Sigmoid colon (tissue), 7 donors: ENCODE measurements at places on chromosomes 6 and 20. TPM values are rescaled to one million over a fixed set of nuclear protein-coding genes. Genes with fewer than 3 reads are reported as not detected.

DNA sequence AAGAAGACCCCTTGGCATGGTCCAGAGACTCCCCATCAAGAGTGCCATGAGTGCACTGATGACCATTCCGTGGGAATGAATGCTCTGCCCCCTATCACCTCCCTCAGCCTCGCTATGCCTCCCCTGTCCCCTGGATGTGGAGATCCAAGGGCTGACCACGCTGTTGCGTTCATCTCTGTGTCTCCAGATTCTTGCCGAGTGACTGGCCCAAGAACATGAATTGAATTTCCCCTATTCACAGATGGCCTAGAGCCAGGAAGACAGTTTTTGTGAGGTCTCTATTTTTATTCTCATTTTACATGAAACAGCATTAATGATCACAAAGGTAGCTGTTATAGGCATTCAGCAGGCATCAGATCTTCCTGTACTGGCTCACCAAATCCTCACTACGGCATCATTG, 33.6 kb downstream of the MAFB start:
- H3K4me3 ChIP-seq, result no peak overlapping the region
- no peaks in the 10 kb centered on the region for H3K27me3 ChIP-seq
- no peak overlapping the region for H3K27ac ChIP-seq
- H3K36me3 ChIP-seq, result no peaks in the 10 kb centered on the region
- no peaks in the 10 kb centered on the region for H3K4me1 ChIP-seq
- DNase-seq, result no peak

GRCh38 chr6:32047855-32048766, 9.9 kb downstream of the CYP21A2 start:
- H3K4me3 ChIP-seq, result no peak overlapping the region
- peak; percentile 89 for DNase-seq
- no peaks in the 10 kb centered on the region for H3K36me3 ChIP-seq
- H3K4me1 ChIP-seq, result no peaks in the 10 kb centered on the region

GRCh38 chr20:34377072-34377847, 14.2 kb downstream of the ITCH start:
- H3K4me3 ChIP-seq, result no peak overlapping the region
- peaks cover 17% of the 10 kb centered on the region for H3K4me1 ChIP-seq
- H3K36me3 ChIP-seq, result peaks cover 9% of the 10 kb centered on the region

DNA sequence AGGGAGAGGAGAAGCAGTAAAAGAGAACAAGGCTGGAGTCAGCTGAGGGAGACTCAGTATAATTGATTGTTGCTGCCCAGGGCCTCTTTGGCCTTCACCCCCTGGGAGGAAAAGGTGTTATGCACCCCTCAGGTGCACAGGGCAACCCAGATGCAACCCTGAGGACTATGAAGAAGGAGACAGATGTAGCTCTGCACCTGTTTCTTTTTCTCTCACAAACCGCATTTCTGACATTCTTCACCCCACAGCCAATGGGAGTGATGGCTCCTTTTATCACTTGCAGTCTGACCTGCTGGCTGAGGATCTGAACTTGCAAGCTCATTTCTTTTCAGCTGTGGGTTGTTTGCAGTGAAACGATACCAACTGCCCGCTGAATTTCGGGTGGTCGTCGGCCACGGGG, 64.1 kb upstream of the F13A1 start:
- H3K27ac ChIP-seq, result no peak overlapping the region
- no peak overlapping the region for H3K4me3 ChIP-seq
- no peaks in the 10 kb centered on the region for H3K27me3 ChIP-seq
- no peaks in the 10 kb centered on the region for H3K4me1 ChIP-seq
- H3K36me3 ChIP-seq, result no peaks in the 10 kb centered on the region

- no peaks in the 10 kb centered on the region for H3K27me3 ChIP-seq
- DNase-seq, result no peak
- no peak overlapping the region for H3K4me3 ChIP-seq
- no peaks in the 10 kb centered on the region for H3K36me3 ChIP-seq
- no peak overlapping the region for H3K27ac ChIP-seq
Measured at GRCh38 chr6:132096996-132097395, 145.8 kb upstream of the CCN2 start.

DNA sequence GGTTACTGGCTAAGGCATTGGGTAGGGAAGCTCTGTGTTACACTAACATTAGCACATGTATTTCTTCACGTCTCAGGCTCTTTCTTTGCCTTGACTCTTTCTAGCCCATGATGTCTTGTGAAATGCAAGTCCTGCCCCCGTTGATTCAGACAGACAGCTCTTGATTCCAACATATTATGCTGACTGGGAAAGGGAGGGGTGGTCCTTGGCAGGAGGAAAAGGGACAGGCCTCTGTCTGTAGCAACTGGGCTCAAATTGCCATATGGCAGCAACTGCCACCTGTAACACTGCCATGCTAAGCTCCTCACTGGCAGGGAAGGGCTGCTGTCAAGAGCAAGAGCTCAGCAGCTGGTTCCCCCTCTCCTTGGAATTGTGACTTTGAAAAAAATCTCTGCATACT, 5.7 kb upstream of the KCNK15 start:
- H3K4me1 ChIP-seq, result no peaks in the 10 kb centered on the region
- H3K4me3 ChIP-seq, result no peak overlapping the region
- H3K27me3 ChIP-seq, result peaks cover 15% of the 10 kb centered on the region
- DNase-seq, result no peak
- H3K27ac ChIP-seq, result no peak overlapping the region

DNA sequence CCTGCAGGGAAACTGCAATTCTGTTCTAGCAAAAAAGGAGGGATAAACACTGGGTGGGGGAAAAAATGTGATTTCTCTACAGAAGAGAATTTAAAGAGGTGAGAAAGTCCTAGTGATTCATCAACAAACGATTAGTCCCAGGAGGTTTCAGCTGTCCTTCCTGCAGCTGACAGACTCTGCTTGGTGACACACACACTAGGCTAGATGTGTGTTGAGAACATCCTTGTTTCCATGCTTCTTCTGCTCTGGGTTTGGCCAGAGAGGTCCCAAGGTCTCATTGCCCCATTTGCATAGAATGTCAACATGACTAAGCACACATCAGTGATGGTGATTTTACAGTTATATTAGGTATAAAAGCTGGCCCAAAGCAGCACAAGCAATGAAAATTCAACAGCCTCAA, 258.3 kb downstream of the NFATC2 start:
- H3K4me1 ChIP-seq, result no peaks in the 10 kb centered on the region
- no peak for DNase-seq
- H3K27me3 ChIP-seq, result no peaks in the 10 kb centered on the region
- no peak overlapping the region for H3K27ac ChIP-seq

- H3K4me1 ChIP-seq, result no peaks in the 10 kb centered on the region
- H3K4me3 ChIP-seq, result no peak overlapping the region
- H3K36me3 ChIP-seq, result no peaks in the 10 kb centered on the region
Measured at GRCh38 chr20:21046413-21047070, 59.6 kb downstream of the LINC00237 start.

- no peaks in the 10 kb centered on the region for H3K36me3 ChIP-seq
- no peak overlapping the region for H3K27ac ChIP-seq
- DNase-seq, result no peak
- H3K4me1 ChIP-seq, result peaks cover 31% of the 10 kb centered on the region
Measured at GRCh38 chr6:99603421-99604165, 3.0 kb upstream of the PRDM13 start.

GRCh38 chr6:18048953-18049630, 61.7 kb upstream of the KIF13A start:
- H3K36me3 ChIP-seq, result no peaks in the 10 kb centered on the region
- no peak for DNase-seq
- H3K4me1 ChIP-seq, result no peaks in the 10 kb centered on the region
- no peak overlapping the region for H3K27ac ChIP-seq
- H3K27me3 ChIP-seq, result no peaks in the 10 kb centered on the region

GRCh38 chr20:61659994-61660346, 405.7 kb downstream of the TAF4 start:
- no peak for DNase-seq
- no peak overlapping the region for H3K4me3 ChIP-seq
- no peaks in the 10 kb centered on the region for H3K36me3 ChIP-seq
- no peaks in the 10 kb centered on the region for H3K27me3 ChIP-seq
- H3K4me1 ChIP-seq, result no peaks in the 10 kb centered on the region
- H3K27ac ChIP-seq, result no peak overlapping the region

DNA sequence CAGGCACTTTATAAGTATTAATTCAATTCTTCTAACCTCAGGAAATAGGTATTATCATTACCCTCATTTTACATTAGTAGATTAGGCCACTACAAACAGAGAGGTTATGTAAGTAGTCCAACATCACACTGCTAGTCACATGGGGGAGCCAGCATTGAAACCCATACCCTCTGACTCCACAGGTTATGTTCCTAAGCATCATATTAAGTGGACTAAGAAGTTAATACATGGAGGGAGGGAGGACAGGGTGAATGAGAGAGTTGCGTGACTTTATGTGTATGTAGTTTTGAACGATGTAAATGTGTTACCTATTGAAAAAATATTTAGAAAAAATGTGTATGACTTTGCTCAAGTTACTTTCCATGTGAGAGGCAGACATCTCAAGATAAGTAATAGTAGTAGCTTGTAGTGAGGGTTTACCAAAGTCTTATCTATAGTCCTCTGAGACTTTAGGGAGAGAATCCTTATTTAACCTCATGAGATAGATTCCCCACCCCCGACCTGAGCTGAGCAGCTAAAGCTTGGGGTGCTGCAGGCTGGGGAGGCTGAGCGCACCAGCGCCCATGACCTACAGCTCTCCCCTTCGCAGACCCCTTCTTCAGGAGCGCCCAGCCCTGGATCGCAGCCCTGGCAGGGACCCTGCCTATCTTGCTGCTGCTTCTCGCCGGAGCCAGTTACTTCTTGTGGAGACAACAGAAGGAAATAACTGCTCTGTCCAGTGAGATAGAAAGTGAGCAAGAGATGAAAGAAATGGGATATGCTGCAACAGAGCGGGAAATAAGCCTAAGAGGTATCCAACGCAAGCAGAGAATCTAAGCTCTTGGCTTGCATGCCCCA, 7.5 kb downstream of the BTN3A2 start:
- no peak for DNase-seq
- no peaks in the 10 kb centered on the region for H3K27me3 ChIP-seq
- H3K27ac ChIP-seq, result no peak overlapping the region
- H3K36me3 ChIP-seq, result no peaks in the 10 kb centered on the region

DNA sequence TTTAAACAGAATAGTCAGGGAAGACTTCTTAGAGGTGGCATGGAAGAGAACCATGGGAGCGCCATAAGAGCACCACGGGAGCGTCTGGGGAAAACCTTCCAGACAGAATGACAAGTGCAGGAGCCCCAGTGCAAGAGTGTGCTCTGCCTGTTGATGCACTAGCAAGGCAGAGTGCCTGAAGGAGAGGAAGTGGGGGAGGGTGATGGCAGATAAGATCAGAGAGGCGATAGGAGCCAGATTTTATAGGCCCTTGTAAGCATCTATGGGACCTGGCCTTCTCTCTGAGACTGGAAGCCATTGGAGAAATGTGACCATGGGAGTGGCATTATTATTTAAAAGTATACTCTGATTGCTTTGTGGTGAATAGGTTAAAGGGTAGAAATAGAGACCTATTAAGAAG, 13.1 kb downstream of the FUCA2 start:
- H3K4me3 ChIP-seq, result no peak overlapping the region
- no peaks in the 10 kb centered on the region for H3K4me1 ChIP-seq
- no peaks in the 10 kb centered on the region for H3K27me3 ChIP-seq
- H3K27ac ChIP-seq, result no peak overlapping the region
- no peak for DNase-seq

GRCh38 chr6:113065611-113066010, 718.5 kb downstream of the RFPL4B start:
- no peak for DNase-seq
- H3K36me3 ChIP-seq, result no peaks in the 10 kb centered on the region
- no peak overlapping the region for H3K27ac ChIP-seq
- no peak overlapping the region for H3K4me3 ChIP-seq
- H3K4me1 ChIP-seq, result no peaks in the 10 kb centered on the region

GRCh38 chr6:42498473-42499128, 46.9 kb upstream of the TRERF1 start:
- no peak overlapping the region for H3K4me3 ChIP-seq
- no peak for DNase-seq
- no peaks in the 10 kb centered on the region for H3K4me1 ChIP-seq

- H3K4me1 ChIP-seq, result no peaks in the 10 kb centered on the region
- H3K4me3 ChIP-seq, result no peak overlapping the region
- H3K27ac ChIP-seq, result no peak overlapping the region
- no peaks in the 10 kb centered on the region for H3K27me3 ChIP-seq
- no peaks in the 10 kb centered on the region for H3K36me3 ChIP-seq
- DNase-seq, result no peak
Measured at GRCh38 chr20:56689318-56689717, 60.2 kb downstream of the TFAP2C start.

DNA sequence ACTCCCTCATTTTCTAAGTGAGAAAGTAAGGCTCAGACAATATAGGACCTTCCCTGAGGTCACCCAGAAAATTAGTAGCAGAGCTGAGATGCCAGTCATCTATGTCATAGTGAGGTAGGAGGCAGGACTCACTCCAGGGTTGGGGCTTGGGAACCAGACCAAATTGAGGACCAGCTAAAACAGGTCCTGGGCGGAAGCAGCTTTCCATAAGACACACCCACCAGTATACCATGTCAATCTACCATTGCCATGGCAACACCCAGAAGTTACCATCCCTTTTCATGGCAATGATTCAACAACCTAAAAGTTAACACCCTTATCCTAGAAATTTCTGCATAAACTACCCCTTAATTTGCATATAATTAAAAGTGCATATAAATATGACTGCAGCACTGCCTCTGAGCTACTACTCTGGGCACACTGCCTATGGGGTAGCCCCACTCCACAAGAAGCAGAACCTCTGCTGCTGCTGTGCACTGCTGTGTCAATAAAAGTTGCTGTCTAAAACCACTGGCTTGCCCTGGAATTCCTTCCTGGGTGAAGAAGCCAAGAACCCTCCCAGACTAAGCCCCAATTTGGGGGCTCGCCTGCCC, 30.3 kb upstream of the OCSTAMP start:
- H3K27ac ChIP-seq, result no peak overlapping the region
- no peaks in the 10 kb centered on the region for H3K4me1 ChIP-seq
- no peak overlapping the region for H3K4me3 ChIP-seq

- no peaks in the 10 kb centered on the region for H3K4me1 ChIP-seq
- no peak overlapping the region for H3K27ac ChIP-seq
- H3K36me3 ChIP-seq, result no peaks in the 10 kb centered on the region
- H3K27me3 ChIP-seq, result no peaks in the 10 kb centered on the region
- no peak for DNase-seq
Measured at GRCh38 chr6:71488186-71488585, 199.6 kb downstream of the OGFRL1 start.

Gene B3GAT2
- polyA plus RNA-seq, result under 0.01 TPM

Gene COX4I2
- 1.4 TPM for polyA plus RNA-seq

Gene MMP24
- 0.46 TPM for polyA plus RNA-seq

Gene CD24
- 850 TPM for polyA plus RNA-seq

Gene NKX2-4
- polyA plus RNA-seq, result not detected

Gene AVP
- polyA plus RNA-seq, result not detected

Gene HRH3
- not detected for polyA plus RNA-seq

Gene PRSS35
- not detected for polyA plus RNA-seq
